ENCODE measurements at places on chromosomes 11 and 22.

DNA sequence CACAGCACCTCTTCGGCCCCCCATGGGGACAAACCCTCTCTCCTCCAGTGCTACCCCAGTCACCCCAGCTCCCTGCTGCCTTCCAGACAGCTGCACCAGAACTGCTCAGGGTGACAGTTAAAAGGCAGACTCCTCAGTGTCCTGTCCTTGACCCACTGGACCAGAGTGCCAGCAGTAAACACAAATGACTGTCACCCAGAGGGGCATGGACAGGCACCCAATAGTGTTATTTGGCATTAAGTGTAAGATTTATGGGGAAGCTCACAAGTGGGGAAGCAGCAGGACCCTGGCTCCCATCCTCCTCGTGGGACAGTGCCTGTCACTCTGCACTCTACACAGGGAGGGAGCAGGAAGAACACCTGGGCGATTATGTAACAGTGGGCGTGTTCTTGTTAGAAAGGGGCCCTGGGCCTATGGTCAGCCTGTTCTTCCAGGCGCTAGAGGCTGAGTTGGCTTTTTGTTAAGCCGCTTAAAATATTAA is 5.0 kb downstream of the RPS19BP1 start:
- DNase-seq: no peak

- DNase-seq: no peak
Measured at GRCh38 chr11:71165771-71166170, 86.6 kb downstream of the SHANK2 start.

DNA sequence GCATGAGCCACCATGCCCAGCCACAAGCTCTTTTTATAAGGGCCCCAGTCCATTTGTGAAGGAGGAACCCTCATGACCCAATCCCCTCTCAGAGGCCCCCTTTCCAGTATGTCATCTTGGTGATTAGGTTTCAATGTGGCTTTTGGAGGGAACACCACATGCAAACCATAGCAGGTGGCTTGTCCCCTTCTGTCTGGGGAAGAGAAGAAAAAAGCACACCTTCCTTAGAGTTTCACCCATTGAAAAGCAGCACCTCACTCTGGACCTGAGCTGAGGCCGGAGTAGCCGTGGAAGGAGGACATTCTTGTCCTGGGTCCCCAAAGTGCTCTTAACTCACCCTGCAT is 25.4 kb downstream of the NEAT1 start:
- DNase-seq: no peak

DNA sequence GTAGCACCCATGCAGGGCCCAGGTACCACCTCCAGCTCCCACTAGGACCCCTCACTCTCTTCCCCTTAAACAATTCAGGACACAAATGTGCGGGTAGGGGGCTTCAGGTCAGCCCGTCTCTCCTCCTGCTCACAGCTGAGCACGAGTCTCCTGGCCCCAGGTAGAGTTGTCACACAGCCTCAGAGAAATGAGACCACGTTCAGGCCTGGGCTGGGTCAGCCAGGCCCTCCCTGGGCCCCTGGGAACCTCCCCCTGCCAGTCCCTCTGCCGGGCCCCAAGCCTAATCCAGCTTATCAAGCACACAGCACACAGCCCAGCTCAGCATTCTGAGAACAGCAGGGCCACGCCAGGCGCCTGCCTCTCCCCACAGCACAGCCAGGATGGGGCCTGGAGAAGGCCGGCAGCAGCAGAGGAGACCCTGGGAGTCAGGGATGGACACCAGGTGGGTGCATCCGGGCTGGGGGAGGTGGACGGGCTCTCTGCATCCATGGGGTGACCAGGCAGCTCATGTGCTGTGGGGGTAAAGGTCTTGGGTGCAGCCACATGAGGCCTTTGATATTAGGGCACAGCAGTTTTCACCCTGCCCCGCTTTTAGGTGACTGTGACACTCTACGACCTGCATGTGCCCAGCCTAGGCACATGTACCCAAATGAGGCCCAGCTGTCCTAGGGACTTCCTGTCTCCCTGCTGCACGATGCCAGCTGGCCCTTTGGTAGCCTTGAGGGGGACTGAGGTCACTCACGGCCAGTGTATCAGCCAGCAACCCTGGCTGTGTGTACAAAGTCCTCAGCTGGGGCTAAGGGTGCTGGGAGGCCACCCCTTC is 87.0 kb downstream of the MORC2 start:
- no peak for DNase-seq

DNA sequence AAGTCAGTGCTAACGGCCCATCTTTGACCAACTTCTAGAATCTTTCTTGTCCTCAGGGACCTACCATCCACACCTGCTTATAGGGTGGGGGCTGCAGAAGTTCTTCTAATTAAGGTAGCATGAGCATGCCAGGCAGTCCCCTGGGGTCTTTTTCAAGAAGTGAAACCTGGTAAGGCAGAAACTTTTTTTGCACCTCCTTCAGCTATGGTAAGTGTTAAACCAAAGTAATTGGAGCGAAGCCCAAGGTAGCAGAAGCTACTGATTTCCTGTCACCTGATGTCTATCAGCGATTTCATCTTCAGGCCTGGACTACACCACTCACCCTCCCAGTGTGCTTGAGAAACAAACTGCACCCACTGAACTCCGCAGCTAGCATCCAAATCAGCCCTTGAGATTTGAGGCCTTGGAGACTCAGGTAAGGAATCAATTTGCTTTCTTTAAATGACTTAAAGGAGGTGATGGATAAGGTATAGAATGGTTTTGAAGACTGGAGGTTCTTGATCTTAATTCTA is at the start of gene MS4A1:
Gene MS4A1, plus strand, starts transcription at position 317 of the 512 bp plus-strand sequence. CDS start 6,528 bp downstream, outside the sequence.
- DNase-seq: no peak

DNA sequence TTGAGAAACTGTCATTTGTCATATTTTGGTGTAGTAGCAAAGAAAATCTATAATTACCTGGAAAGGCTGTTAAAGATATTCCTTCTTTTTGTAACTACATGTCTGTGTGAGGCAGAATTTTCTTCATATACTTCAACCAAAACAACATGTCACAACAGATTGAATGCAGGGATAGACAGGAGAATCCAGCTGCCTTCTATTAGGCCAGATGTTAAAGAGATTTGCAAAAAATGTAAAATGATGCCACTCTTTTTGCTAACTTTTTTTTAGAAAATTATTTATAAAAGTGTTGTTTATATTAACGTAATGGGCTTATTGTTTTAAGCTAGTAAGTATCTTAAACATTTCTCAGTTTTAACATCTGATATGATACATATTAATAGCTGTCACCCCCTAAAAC is 12.7 kb downstream of the DGKZ start:
- DNase-seq: no peak

DNA sequence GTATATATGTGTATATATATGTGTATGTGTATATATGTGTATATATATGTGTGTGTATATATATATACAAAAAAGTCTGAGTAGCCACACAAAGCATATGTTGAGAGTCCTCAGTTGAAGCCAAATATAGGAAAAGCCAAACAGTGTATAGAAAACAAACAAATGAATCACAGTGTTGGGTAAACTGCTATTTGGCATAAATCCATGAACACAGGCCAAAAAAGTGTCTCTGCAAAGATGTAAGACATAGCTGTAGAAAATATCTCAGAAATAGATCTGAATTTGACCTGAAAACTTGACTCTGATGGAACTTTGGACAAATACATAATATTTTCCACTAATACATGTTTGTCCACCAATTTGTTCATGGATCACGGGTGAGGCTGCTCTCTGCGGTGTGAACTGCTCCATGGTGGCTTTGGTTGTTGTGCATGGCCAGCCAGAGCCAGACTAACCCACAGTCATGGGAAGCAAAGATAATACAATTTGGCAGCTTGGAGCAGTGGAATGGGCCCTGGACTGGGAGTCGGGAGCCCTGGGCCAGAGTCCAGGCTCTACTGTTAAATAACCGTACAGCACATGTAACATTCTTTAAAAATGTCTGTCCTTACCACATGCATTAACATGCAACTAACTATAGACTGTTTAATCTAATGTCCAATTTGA is 76.9 kb upstream of the EED start:
- DNase-seq: peak; percentile 21

- DNase-seq: no peak
Measured at GRCh38 chr11:130890039-130890745, 26.1 kb downstream of the SNX19 start.

GRCh38 chr11:46475051-46475925 is 83.7 kb upstream of the CHRM4 start:
- no peak for DNase-seq

GRCh38 chr11:64893194-64894069 is 15.0 kb upstream of the EHD1 start:
- no peak for DNase-seq

GRCh38 chr11:65378208-65378927 is 4.1 kb downstream of the SLC25A45 start:
- no peak for DNase-seq

- no peak for DNase-seq
Measured at GRCh38 chr22:17994424-17995108, 29.8 kb downstream of the MICAL3 start.

- no peak for DNase-seq
Measured at GRCh38 chr11:19730373-19730772, 17.7 kb downstream of the NAV2 start.

DNA sequence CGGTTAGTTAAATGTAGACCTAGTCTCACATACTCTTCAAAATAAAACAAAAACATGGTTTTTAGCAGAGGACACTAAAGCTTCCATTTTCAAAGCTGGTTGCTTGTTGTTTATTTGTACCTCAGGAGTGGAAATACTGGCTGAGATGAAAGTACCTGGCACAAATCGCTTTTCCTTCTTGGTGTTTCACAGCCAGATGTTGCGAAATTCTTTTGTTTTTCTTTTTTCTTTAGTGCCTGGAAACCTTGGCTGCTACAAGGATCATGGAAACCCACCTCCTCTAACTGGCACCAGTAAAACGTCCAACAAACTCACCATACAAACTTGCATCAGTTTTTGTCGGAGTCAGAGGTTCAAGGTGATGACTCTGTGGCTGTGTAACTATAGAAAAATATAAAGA is 48.3 kb downstream of the KREMEN1 start:
- no peak for DNase-seq

DNA sequence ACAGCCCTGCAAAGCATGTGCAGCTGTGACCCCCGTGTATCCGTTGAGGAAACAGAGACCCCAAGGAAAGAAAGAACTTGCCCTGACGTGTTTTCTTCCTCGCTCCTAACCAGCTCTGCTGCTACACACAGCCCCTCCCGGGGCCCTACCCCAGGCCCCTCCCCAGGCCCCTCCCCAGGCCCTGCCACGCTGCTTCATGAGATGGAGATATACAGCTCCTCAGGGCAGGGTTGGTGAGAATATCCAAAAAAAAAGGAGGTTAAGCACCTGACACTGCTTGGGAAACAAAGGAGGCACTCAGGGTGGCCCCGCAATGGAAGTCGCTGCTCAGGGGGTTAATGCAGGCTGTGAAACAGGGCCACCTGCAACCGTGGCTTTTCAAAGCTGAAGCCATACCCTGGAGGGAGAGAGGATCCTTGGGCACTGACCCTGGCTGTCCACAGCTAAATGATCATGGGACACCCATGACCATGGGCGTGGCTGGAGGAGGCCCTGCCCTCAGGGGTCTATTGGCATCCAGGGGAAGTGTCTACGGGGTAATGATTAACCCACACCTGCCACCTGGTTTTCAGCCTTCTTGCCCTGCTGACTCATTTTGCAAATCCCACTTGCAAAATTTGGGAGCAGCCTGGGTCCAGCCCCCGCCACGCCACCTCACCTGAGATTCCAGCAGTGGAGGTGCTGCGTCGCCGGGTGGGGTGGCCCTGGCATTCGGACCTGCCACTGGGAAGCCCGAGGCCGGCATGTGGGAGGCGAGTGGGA is 112.1 kb upstream of the ANO1 start:
- DNase-seq: no peak

DNA sequence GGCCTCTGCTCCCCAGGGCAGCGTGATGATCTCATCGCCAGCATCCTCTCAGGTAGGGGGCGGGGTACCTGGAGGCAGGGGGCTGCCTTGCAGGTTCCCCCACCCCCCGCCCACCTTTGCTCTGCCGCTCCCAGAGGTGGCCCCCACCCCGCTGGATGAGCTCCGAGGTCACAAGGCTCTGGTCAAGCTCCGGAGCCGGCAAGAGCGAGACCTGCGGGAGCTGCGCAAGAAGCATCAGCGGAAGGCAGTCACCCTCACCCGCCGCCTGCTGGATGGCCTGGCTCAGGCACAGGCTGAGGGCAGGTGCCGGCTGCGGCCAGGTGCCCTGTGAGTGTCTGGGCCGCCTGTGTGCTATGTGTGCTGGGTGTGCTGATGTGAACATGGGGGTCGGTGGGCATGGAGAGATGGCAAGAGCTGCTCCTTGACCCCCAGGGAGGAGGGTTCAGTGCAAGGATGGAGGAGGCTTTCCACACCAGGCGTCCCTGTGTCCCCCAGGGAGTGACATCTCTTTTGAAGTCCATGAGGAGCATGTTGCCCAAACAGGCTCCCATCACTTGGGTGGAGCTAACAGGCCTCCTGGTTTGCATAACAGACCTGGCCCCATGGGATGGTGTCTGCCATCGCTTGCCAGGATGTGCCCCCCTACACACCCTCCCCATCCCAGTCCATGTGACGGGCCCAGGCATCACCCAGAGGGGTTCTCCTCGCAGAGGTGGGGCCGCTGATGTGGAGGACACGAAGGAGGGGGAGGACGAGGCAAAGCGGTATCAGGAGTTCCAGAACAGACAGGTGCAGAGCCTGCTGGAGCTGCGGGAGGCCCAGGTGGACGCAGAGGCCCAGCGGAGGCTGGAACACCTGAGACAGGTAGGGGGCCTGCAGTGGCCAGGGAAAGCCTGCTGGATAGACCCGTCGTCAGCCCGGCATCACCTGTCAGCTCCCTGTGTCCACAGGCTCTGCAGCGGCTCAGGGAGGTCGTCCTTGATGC is 14.1 kb downstream of the PLCB3 start:
- DNase-seq: no peak

- DNase-seq: no peak
Measured at GRCh38 chr11:117518455-117518854, 190.8 kb downstream of the CEP164 start.

- DNase-seq: no peak
Measured at GRCh38 chr11:19953909-19954308, 206.4 kb downstream of the DBX1 start.

Measured in NCI-H1105 treated with DMSO at 0.1 percent for 48 hours (cell line).